KG1 (cell line): ENCODE measurements at places on chromosomes 2 and 18.

GRCh38 chr2:175154661-175155082, 13.3 kb downstream of the ATF2 start:
- DNase-seq = no peak

GRCh38 chr2:98029718-98030222, 34.0 kb upstream of the TMEM131 start:
- DNase-seq = no peak

GRCh38 chr18:424668-425067, 75.8 kb downstream of the COLEC12 start:
- no peak for DNase-seq

GRCh38 chr2:221816566-221816965, 244.5 kb upstream of the EPHA4 start:
- no peak for DNase-seq

DNA sequence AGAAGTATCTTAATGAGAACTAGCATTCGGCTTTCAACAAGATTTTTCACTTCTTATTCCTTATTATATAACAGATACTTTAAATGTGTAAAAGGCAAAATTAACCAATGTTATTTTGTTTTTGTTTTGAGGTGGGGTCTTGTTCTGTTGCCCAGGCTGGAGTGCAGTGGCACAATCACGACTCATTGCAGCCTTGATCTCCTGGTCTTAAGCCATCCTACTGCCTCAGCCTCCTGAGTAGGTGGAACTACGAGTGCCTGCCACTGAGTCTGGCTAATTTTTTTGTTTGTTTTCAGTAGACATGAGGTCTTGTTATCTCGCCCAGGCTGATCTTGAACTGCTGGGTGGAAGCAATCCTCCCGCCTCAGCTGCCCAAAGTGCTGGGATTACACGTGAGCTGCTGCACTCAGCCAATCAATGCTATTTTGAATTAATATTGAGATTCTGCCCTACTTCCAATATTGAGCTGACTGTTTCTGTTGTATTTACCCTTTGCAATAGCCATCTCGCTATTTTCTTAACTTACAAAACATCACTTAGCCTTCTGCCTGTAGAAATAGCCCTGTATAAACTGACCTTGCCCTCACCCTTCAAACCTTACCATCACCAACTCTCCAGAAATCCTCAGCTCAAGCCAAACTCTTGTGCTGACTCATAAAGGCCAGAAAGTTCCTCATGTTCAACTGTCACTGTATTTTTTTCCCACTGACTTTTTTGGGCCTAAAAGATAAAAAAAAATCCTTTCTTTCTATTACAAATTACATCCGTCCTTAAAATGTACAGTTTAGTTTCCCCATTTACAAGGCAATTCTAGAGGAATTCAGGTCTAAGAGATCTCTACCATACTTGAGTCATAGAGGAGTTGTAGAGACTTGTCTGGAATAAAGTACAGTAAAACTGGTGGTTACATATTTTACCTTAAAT, 94.3 kb downstream of the OLA1 start:
- DNase-seq = no peak

- DNase-seq = no peak
Measured at GRCh38 chr2:74525717-74526648, at the start of gene DQX1. Gene DQX1, minus strand, starts transcription at chr2:74526231. Its CDS starts 502 bp downstream, at chr2:74525729.

DNA sequence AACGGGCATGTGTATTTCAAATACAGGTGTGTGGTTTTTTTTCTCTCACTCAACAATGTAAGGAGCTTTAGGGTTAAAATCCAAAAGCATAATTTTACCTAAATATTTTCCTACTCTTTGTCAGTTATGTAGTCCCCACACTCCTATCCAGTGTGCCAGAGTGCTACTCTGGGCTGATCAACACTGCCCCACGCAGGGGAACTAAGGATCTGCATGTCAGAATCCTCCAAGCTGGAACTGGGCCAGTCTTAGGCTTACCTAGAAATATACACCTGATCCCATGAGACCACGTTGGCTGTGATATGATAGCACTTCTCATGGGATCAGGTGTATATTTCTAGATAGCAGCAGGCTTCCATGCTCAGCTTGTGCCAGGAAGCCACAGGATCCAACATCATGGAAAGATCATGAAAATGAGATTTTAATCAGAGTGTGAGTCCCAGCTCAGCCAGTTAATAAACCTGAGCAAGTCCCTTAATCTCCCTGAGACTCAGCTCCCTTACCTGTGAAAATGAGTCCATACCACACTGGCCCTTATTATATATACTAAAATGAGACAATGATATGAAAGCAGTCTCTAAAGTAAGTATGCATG, 29.7 kb downstream of the CCDC141 start:
- no peak for DNase-seq

DNA sequence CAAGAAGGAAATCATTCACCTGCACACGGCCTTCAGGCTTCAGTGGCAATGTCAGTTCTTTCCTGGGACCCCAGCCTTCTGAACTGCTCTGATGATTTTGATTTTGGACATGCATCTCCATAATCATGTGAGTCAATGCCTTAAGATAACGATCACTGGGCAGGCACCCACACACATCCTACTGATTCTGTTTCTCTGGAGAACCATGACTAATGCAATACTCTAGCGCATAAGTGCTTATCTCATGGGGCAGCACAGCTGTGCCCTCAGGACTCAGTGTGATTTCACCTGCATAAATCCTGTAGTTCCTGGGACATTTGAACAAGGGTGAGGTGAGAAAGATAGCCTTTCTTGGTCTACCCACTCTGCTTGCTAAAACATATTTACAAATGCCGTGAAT, 144.6 kb downstream of the AKAIN1 start:
- DNase-seq = no peak

DNA sequence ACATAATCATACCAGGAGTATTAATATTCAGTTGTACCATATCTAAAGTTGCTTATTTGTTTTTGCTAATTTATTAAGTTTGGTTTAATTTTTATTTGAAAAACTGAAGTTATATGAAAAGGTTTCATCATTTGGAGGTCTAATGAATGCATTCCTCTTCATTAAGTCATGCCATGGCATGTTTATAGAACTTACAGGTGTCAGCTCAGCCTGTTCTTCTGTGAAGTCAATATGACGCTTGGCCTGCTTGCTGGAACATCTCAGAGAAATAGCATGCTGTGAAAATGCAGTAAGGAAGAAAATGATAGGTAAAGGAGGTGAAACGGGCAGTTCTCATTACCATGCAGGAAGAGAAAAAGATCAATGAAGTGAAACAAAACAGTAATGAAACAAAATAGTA, 58.2 kb downstream of the RAPH1 start:
- no peak for DNase-seq

GRCh38 chr2:34037157-34037556, 438.1 kb upstream of the FAM98A start:
- no peak for DNase-seq

DNA sequence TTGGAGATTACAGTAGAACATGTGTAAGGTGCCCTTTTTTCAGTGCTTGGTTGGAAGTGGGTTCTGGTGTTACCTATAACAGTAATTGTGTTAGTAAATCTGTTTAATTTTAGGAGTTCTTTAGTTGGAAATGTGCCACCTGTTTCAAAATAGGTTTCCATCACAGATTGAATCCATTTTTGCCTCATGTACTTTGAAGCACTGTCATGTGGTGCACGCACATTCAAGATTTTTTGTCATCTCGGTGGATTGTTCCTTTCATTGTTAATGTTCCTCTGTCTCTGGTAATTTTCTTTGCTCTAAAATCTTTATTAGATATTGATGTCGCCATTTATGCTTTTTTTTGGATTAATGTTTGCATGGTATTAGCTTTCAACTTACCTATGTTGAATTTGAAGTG, 1.3 kb downstream of the ATP9B start:
- no peak for DNase-seq

DNA sequence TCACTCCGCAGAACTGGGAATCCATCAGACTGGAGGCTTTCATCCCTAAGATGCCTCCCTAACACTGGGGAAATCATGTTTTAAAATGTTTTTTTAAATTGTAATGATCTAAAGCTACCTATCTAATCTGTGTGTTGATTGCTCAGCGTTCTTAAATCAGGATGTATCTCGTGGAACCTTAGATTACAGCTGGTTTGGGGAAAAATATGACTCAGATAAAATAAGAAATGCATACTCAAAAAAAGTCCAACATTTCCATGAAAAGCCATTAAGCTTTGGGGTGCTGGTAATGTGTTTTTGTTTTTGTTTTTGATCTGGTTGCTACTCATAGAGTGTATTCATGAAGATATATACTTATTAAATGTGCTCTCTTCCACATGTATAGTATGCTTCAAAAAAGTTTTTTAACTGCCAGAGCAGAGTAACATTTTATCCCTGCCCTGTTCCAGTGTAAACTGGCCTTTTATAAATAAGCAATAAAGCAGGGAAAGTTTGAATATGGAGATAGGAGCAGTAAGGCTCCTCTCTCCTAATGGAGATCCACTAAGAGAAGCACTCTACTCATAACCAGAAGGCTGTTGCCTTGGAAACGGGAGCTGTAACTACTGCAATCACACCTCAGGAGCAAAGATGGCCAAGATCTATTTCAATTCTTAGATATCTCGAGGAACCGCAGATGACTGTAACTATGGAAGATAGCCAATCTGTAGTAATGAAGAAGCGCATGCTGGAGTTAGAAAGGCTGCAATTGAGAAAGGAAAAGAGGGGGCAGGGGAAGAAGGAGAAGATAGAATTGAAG, 41.6 kb downstream of the ANKRD44 start:
- DNase-seq = no peak

DNA sequence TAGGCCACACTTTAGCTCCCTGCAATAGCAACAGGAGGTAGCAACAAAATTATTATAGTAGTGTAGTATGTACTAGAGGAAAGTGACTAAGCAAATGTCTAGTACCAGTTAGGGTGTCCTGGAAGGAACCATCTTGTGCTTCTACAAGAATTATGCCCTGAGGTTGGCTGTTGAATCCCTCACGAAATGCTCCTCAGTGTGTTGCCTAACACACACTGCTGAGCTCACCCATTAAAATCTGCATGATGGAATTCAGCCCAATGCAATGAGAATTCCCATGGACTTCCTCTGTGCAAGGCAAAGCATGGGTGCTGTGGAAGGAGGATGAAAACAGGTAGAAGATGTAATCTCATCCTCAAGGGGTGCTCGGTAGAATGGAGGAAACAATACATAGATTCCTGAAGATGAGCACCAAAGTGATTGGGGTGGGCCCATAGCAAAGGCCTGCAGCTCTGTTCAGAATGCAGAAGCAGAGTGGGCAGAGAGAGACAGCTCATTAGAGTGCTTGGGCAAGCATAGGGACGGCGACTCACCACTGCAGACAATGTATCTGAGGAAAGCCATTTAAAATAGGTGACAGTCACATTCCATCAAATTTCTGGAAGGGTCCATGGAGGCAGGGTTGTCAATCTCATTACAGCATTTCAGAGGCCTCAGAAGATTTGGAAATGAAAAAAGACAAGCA, 1.2 kb upstream of the UGT1A7 start:
- DNase-seq = no peak

DNA sequence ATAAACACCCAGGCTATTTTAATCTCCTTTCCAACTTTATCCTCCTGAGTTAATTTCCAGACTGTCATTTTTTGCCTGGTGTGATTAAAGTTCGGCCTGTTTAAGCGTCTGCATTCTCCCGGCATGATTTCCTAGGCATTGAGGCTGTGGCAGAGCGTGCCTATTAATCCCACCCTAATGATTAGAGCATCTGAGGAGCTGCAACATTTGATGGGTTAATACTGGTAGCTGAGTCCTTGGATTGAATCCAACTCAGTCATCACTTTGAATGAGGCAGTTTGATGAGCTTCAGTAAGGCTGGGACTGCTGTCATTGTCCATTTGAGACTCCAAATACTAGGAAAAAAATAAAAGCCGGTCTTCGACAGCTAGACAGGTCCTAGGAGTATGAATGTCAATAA, 882.5 kb downstream of the SLC4A3 start:
- DNase-seq = no peak

- DNase-seq = no peak
Measured at GRCh38 chr2:12298352-12298751, 418.4 kb upstream of the TRIB2 start.

GRCh38 chr2:28556303-28556702, 60.4 kb downstream of the PLB1 start:
- DNase-seq = no peak

DNA sequence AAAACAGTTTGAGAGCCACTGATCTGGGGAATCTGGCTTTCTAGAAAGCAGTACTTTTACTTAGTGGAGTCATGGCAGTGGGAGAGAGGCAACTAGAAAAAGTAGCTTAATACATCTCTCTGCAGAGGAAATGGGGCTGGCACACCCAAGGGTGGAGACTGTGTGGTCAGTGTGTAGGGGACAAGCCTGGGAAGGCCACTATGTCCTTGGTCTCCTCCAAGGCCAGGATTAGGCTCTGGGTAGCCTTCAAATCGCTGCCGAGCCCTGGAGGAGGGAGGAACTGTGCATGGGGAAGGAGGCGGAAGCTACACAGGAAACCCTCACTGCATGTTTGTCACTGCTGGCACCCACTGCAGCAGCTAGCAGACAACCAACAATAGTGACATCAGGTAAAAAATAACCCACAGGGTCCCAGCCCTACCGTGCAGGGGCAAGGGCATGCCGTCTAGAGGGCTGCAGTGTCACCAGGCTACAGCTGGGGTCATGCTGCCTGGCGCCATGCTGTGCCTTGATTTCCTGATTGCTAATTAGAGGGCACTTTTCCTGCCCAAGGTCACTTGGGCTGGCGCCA, 34.8 kb downstream of the LBH start:
- no peak for DNase-seq

DNA sequence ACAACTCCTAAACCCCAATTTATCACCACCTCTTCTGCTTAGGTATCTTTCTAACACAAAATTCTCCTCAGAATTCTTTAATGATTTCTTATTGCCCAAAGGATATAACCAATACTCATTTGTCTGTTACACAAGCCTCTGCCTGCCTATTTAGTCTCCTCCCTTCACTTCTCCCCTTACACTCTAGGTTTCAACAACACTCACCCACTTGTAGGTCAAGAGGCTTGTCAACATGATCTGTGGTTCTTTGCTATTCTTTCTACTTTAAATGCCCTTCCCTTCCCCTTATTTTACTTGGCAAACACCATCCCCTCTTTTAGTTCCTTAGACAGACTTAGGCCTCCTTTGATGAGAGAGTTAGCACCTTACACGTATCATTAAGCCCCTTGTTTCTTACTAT, 69.0 kb upstream of the C2orf15 start:
- DNase-seq = no peak

DNA sequence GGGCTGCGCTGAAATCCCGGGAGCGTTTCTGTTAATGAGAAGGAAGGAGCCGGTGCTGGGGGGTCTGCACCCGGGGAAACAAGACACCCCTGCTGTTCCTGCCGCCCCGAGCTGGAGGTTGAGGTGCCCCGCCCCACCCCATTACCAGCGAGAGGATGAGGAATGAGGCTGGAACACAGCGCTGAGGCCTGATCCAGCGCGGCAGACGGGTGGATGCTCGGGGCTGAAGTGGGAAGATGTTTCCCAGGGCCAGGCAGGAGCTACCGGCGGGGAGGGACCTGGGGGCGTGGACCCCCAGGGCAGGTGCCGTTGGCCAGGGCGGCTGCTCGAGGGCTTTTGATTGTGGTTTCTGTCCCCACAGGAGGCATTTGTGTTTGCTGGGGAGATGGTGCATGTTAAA, 134.3 kb upstream of the CTDP1 start:
- no peak for DNase-seq

DNA sequence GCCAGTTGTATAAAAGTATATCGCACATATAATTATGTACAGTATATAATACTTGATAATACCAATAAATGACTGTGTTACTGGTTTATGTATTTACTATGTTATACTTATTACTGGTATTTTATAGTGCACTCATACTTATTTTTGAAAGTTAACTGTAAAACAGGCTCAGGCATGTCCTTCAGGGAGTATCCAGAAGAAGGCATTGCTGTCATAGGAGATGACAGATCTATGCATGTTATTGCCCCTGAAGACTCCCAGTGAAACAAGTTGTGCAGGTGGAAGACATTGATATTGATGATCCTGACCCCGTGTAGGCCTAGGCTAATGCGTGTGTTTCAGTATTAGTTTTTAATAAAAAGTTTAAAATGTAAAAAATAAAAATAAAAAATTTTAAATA, 20.3 kb upstream of the ASXL3 start:
- DNase-seq = no peak
